Activated naive CD8-positive, alpha-beta T cell treated with anti-CD3 and anti-CD28 coated beads, Interleukin-2, amount 10 ng/mL, durations not matched to agents 7 days and 5 days (primary cell): ENCODE measurements at places on chromosomes 7 and 10. TPM values are rescaled to one million over a fixed set of nuclear protein-coding genes. Genes with fewer than 3 reads are reported as not detected.

Gene MYL10
- not detected for total RNA-seq

Gene ITPRID1
- total RNA-seq, result not detected

Gene EMX2
- not detected for total RNA-seq

Gene FFAR4
- total RNA-seq, result not detected

Gene XRCC2
- 10.9 TPM for total RNA-seq

Gene TAS2R41
- total RNA-seq, result not detected

Gene SPDYE5
- total RNA-seq, result 0.14 TPM

Gene EGFR
- total RNA-seq, result not detected

Gene ZNF138
- total RNA-seq, result 14.0 TPM

Gene AGAP6
- total RNA-seq, result 18.9 TPM

Gene C7orf57
- 0.40 TPM for total RNA-seq

Gene MMP21
- 0.20 TPM for total RNA-seq

Gene RNF148
- total RNA-seq, result not detected

Gene CDC14C
- not detected for total RNA-seq

Gene PBLD
- total RNA-seq, result 1.9 TPM

Gene CCDC126
- total RNA-seq, result 11.8 TPM

Gene SCART1
- total RNA-seq, result 6.3 TPM

Gene NEUROD6
- total RNA-seq, result not detected

Gene MBL2
- not detected for total RNA-seq

Gene FXYD4
- not detected for total RNA-seq

Gene FKBP6
- total RNA-seq, result not detected

Gene NPTX2
- total RNA-seq, result not detected

Gene PPP1R9A
- total RNA-seq, result 0.06 TPM

Gene TMEM236
- total RNA-seq, result 0.11 TPM

Gene SPDYE2B
- not detected for total RNA-seq

Gene ADRB1
- 0.91 TPM for total RNA-seq

Gene EN2
- not detected for total RNA-seq

Gene RPS24
- 1,523 TPM for total RNA-seq

Gene ADAMTS14
- total RNA-seq, result not detected

Gene MUC12
- not detected for total RNA-seq

Gene PROSER2
- total RNA-seq, result 1.0 TPM

Gene PDAP1
- 87.1 TPM for total RNA-seq

Gene SLC13A1
- total RNA-seq, result not detected

Gene BMPER
- not detected for total RNA-seq

Gene MYOZ1
- total RNA-seq, result not detected

Gene NRG3
- total RNA-seq, result not detected

Gene HOXA7
- total RNA-seq, result not detected

Gene PRRT4
- total RNA-seq, result 0.28 TPM

Gene IQUB
- total RNA-seq, result not detected

Gene NYAP1
- total RNA-seq, result 0.42 TPM

Gene EPHA1
- total RNA-seq, result 28.2 TPM

Gene SORCS3
- not detected for total RNA-seq

Gene FEZF1
- total RNA-seq, result not detected

Gene FRMD4A
- total RNA-seq, result 1.4 TPM

Gene C10orf88
- 15.3 TPM for total RNA-seq

Gene EBLN1
- not detected for total RNA-seq

Gene PLEKHS1
- not detected for total RNA-seq

Gene AKR1C4
- not detected for total RNA-seq

Gene DRGX
- total RNA-seq, result not detected

Gene NKX1-2
- total RNA-seq, result not detected

Gene ARMC3
- not detected for total RNA-seq
